Activated effector memory CD4-positive, alpha-beta T cell treated with Interleukin-2 at 50 U/mL for 16 hours (primary cell): ENCODE measurements at places on chromosomes 1 and 21.
A peak's percentile ranks its signal among the peaks of the same experiment; 100 is the strongest.

DNA sequence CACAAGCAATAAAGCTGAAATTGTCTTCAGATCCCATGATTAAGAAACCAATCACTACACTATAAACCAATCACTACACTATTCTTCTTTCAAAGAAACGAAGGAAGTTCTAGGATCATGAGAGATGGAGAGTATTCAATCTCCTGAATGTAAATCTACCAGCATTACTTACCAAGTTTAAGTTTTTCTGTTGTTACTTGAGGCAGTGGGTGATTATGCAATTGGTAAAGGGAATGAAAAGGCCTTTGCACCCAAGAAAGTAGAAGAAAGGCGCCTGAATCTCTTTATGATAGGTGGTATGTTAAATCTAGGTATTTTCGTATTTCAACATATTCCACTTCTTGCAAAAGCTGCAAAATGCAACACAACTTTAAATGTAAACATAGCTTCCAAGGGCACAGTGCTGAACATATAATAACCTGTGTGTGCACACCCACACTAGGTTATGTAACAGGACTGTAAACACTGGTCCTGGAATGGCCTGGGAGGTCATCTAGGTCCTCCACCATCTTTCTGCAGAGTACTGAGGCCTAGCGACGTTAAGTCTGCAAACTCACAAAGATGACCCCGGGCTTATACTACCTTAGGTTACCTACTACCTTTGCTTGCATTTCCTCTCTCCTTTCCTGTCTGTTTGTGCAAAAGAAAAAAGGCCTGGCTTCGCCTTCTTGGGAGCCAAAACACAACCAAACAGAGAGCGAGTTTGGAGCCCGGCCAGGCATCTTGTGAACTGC, 1.1 kb upstream of the UAP1 start:
- no peak for DNase-seq

GRCh38 chr21:32423320-32424190, 11.0 kb downstream of the EVA1C start:
- DNase-seq: no peak

DNA sequence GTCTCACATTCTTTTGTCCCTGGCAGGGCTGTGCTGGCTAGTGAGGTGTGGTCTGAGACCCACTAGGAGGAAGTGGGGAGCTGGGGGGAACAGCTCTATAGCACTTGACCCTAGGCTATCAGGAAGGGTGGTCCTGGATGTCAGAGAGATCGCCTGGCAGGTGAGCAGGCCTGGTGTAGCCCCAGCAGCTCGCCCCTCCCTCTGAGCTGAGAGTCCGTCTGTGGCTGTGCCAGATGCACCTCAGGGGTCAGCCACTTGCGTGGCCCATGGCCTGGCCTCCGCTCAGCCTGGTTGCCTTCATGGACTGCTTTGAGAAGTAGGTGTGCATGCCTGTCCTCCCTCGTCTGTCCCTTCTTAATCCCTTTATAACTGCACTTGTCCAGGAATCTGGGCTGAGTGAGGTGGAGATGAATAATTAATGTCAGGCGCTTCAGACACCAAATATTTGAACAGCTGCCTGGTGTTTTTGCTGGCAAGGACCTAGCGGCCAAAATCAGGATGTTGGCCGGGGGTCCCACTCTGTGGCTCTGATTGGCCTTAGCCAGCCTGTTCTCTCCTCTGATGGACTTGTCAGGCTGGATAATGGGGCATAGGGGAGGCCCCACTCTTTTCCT, 30.5 kb downstream of the TMEM53 start:
- no peak for DNase-seq

GRCh38 chr1:148318123-148318903, 164.8 kb downstream of the PPIAL4G start:
- DNase-seq: peak; percentile 46

DNA sequence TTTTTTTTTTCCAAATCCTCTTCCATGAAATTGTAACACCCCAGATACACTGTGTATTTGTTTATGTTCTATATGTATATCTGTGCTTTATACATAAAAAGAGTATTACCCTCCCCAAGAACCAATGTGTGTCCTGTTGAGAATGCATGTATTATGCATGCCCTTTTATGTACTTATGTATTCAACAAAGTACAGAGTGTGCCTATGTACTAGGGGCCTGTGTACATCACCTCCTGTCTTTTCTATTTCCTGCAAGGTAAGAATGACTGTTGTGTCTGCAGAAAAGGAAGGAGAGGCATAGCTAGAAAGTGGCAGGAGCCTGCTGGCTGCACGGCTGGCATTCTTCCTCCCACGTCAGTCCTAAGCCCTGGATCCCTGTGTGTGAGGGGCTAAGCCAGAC, 7.0 kb downstream of the TMEM61 start:
- DNase-seq: no peak

GRCh38 chr1:60866917-60867531, 215.3 kb upstream of the NFIA start:
- DNase-seq: no peak

DNA sequence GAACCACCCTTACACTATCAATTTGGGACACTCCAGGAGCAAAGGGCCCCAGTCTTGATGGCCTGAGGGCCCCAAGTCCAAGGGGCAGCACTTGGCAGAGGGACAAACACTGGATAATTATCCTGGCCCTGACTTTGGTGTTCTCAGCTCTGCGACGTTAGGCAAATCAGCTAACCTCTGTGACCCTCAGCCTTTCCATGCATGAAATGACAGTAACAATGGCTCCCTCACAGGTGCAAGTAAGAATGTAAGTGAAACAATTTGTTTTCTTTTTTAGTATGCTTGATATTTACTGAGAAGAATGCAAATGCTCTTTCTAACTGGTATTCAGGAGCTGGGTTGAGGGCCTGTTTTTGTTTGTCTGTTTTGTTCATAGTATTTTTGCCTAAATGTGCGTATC, 61.6 kb upstream of the PRDX6 start:
- no peak for DNase-seq

DNA sequence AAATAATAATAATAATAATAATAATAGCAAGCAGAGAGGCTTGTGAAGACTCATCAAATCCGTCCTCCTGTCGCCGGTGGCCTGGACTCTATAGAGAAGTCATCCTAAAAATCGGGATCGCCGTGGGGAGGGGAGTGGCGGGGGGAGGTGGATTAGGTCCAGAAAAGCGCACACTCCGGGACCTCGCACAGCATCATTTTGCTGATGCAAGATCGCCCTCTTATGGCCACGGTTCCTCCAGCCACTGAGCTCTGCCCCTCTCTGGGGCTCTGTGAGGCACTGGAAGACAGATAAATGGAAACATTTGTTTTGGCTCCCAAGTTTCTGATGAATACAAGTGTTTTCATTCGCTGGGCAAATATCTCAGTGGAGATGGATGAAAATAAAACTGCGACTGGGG, 612.0 kb downstream of the MATN1 start:
- DNase-seq: no peak

DNA sequence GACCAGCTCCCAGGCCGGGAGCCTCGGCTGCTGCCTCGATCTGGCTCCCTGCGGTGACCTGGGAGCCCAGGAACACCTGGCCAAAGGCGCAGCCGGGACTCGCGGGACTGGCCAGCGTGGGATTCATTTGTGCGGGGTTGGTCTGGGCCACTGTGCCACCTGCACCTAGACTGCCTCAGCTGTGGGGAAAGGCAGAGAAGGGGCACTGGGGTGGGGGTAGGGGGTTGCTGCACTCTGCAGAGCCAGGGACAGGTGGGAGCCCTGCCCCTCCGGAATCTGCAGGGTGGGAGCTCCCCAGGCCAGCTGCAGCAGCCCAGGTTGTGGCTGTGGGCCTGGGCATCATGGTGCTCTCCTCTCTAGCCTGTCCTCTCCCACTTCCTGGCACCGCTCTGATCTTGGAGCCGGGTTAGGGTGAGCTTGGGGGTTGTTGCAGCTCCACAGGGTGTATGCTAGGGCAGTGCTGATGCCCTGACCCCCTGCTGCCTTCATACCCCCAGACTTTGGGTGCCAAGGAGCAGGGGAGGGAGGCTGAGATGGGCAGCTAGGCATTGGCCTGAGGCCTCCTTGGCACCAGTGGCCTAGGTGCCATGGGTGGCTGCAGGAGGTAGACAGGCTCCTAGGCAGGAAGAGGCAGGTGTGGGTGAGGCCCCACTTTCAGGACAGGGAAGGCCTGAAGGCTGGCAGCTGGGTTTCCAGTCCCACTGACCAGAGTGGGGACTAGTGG, 57.5 kb upstream of the ETV3 start:
- DNase-seq: no peak

DNA sequence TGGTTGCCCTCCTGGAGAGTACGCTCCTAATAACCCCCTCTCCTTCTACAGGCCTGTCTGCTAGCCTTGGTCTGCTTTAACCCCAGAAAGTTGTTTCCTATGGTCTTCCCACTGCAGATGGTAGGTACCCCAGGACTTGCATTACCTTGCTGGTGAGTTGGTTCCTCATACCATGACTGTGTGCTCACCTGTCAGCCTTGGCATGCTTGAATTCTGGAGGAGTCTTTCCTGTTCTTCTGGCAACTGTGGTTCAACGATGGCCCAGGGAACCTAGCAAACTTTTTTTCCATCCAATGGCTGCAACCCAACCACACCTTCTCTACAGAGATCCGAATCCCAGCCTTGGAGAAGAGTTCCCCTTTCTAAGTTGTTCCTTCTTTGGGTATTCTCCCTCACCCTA, 36.9 kb downstream of the RPS6KC1 start:
- no peak for DNase-seq

DNA sequence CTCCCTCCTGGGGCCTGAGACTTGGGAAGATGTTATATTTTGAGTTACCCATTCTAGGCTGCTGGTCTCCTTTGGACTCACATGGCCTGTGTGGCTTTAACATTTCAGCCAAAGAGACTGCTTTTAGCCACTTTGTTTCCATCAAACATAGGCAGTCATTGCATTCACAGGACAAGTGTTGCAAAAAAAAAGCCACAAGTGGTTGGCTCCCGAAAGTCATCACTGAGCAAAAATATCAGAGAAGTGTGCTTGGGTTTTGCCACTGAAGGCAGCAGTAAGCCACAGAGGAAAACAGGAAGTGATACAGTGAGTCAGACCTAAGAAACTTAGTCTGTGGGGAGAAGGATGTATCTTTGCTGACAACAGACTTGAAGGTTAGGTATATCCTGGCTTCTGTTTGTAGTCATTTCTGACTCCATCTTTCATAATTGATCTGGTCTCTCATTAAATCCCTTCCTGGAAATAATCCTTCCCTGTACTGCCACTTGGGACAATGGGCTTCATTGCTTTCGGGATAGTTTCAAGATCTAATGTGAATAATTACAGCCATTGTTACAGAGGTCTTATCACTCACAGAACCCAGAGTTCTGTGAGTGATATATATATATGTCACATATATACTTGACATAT, 80.9 kb downstream of the COLGALT2 start:
- DNase-seq: peak; percentile 36

DNA sequence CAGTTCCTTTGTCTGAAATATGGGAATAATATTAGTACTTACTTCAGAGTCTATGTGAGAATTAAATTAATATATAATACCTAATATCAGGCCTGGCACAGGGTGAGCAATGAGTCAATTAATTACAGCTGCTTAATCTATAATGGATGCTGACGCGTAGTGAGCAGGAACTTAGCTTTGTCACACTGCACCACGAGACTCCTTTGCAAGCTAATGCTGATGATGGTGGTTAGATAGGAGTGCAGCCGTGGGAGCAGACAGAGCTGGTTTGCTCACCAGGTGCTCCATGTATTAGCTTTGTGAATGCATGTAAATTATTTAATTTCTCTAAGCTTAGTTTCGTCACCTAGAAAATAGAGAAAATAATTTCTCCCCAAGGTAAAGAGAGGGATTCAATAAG, 35.1 kb downstream of the KCNJ15 start:
- DNase-seq: no peak

DNA sequence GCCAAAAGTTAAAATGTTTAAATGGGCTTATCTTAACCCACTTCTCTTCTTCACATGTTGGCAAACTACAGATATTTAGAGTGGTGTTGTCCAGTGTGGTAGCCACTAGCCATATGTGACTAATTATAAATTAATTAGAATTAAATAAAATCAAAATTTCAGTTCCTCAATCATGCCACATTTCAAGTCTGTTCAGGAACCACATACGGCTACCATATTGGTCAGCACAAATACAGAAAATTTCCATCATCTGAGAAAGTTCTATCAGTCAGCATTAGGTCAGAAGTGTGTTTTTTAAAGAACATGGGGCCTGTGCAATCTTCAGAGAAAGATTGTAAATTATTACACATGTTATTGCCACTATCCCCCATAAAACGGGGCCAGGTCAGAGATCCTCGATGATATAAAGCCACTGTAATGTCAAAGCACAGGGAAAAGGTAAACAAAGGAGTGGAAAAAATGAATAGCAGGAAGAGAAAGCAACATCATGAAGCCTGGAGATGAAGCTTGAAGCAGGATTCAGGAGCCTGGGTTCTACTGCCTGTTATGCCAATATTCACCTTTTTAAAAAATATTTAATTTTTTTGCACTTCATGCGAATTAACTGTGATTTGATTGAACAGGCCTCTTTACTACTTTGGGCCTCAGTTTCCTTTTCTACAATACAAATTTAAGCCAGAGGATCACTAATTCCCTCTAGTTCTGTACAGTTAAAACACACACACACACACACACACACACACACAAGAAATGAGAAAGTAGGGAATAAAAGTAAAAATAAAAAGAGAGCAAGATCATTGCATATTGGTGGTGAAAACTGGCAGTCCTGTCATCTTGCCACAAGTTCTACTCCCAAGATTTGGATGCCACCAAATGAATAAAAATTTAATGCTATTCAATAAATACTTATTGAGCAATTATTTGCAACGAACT, 2.3 kb downstream of the RSBN1 start:
- DNase-seq: no peak

GRCh38 chr1:30412241-30413110, 310.9 kb downstream of the MATN1 start:
- DNase-seq: no peak

GRCh38 chr1:31788825-31789256, 24.7 kb upstream of the ADGRB2 start:
- no peak for DNase-seq

- no peak for DNase-seq
Observed at GRCh38 chr1:59064592-59064991, 232.3 kb upstream of the FGGY start.

DNA sequence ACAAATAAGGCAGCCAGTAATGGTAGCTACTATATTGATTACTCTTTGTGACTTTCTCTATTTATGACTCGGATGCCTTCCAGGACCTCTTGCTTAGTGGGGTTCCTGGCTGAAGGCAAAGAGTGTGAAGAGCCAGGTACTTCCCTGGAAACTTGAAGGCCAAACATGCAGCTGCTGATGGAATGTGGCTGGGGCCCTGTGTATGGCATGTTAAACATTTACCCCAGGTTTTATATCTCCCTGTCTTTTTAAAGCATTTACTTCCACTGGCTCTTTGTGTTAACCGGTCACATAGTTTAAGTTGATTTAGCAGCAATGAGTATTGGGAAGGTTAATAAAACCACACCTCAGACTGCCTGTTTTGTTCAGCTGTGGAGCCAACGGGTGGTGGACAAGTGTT, 45.7 kb upstream of the PAXBP1 start:
- DNase-seq: no peak

DNA sequence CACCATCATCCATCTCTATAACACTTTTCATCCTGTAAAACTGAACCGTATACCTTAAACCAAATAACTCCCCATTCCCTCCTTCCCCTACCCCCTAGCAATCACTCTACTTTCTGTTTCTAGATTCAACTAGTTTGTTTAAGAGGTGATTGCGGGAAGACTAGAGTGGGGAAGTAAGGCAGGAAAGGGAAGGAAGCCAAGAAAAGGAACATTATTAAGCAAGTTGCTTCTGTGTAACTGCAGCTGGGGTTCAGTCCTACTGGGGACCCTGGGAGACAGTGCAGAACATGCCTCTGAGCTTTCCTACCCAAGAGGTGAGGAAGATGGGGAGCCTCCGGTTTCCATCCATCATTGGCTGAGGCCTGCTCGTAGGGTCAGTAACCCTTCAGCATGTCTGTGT, 28.9 kb upstream of the H3-3A start:
- DNase-seq: no peak
